Upper lobe of left lung (tissue), 6 donors: ENCODE measurements at places on chromosomes 3 and 15. TPM values are rescaled to one million over a fixed set of nuclear protein-coding genes. Genes with fewer than 3 reads are reported as not detected.

- H3K27me3 ChIP-seq, result no peaks in the 10 kb centered on the region
- peak overlapping the region; percentile 80 for H3K27ac ChIP-seq
- peak; percentile 90 for DNase-seq
- no peaks in the 10 kb centered on the region for H3K36me3 ChIP-seq
- peaks cover 26% of the 10 kb centered on the region for H3K4me1 ChIP-seq
Measured at GRCh38 chr15:100919481-100920405, 586 bp downstream of the LRRK1 start.

DNA sequence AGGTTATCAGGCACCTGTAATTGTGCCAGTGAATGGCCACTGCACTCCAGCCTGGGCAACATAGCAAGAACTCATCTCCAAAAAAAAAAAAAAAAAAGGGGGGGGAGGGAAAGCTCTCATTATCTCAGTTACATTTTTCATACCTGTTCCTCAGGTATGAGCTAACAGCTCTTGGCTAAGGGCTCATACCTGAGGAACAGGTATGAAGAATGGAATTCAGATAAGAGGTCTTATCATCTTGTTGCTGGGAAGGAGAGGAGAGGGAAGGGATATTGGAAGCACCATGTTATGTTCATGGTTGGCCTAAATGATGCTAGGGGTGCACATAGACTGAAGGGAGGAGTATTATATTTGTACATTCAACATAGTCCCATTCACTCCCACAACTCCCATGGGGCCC lies 2.6 kb downstream of the SLC15A2 start:
- H3K4me1 ChIP-seq, result peaks cover 13% of the 10 kb centered on the region
- no peak overlapping the region for H3K4me3 ChIP-seq
- DNase-seq, result no peak

GRCh38 chr3:194779729-194780224 lies 94.1 kb downstream of the FAM43A start:
- no peak for DNase-seq
- H3K36me3 ChIP-seq, result no peaks in the 10 kb centered on the region
- H3K27me3 ChIP-seq, result no peaks in the 10 kb centered on the region
- no peak overlapping the region for H3K27ac ChIP-seq
- no peak overlapping the region for H3K4me3 ChIP-seq

GRCh38 chr15:44813231-44813630 lies 76.9 kb downstream of the TRIM69 start:
- no peaks in the 10 kb centered on the region for H3K27me3 ChIP-seq
- no peaks in the 10 kb centered on the region for H3K4me1 ChIP-seq
- H3K27ac ChIP-seq, result no peak overlapping the region

- H3K27me3 ChIP-seq, result no peaks in the 10 kb centered on the region
- H3K4me3 ChIP-seq, result no peak overlapping the region
Measured at GRCh38 chr3:196339493-196340254, 1.5 kb upstream of the TM4SF19 start.

DNA sequence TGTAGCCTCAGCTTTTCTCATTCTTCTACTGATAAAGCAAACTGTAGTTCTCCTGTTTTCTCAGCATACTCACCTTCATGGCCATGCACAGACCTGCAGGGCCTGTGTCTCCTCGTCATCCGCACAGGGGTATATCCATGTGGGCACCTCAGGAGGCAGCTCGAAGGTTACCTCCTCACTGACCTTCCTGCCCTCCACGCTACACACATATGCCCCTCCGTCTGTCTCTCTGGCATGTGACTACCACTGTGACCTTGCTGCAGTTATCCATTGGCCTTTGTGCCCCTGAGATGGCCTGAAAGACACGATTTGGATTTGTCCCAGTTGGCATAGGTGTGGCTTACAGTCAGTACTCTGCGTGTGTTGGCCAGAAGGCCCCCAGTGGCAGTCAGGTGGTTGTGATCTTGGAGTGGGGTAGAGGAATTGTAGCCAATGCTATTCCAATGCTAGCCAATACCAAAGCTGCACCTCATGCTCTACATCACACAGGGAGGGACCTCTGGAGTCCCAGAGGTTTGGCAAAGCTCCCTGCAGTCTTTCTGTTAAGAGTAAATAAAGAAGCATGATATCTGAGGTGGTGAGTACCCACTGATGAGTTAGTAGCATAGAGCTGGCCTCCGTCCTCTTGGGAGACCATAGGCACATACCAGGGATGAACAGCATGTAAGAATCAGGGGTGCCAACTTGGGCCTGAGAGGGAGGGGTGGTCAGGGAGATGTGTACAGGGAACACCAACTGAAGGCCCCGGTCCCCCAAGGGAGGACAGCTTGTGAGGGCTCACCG lies 143.4 kb downstream of the EEFSEC start:
- no peak overlapping the region for H3K4me3 ChIP-seq
- no peaks in the 10 kb centered on the region for H3K4me1 ChIP-seq
- H3K27ac ChIP-seq, result no peak overlapping the region
- no peak for DNase-seq
- no peaks in the 10 kb centered on the region for H3K27me3 ChIP-seq
- H3K36me3 ChIP-seq, result no peaks in the 10 kb centered on the region

The TMCO5A gene
- total RNA-seq, result not detected

DNA sequence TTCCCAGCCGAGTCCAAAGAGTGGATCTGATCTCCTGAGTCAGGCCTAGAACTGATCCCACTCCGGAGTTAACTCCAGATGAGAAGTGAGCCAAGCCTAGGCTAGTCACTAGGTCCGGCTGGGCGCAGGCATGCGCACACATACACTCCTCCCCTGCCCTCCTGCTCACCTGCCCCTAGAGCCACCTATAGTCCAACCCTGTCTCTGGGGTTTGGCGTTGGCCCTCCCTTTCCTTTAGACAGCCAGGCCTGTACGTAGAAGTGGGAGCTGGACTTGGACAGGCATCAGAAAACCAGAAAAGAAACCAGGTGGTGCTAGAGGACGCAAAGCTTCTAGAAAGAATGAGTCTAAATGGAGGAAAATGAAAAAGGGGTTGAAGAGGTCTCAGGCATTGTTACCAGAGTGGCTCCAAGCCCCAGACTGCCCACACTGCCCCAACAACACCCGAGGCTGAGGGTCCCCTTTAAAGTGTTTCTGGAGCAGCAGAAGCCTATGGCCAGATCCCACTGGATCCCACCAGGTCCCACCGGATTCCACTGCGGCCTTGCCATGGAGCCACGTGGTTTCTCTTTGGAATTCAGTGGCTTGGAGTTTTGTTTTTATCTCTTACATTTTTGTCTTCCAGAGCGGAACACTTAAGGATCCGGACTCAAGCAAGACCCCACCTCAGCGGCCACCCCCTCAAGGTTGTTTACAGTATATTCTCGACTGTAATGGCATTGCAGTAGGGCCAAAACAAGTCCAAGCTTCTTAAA lies 24.2 kb upstream of the TIMP4 start:
- no peaks in the 10 kb centered on the region for H3K27me3 ChIP-seq
- peaks cover 20% of the 10 kb centered on the region for H3K4me1 ChIP-seq
- DNase-seq, result no peak
- no peak overlapping the region for H3K27ac ChIP-seq
- no peaks in the 10 kb centered on the region for H3K36me3 ChIP-seq
- no peak overlapping the region for H3K4me3 ChIP-seq

DNA sequence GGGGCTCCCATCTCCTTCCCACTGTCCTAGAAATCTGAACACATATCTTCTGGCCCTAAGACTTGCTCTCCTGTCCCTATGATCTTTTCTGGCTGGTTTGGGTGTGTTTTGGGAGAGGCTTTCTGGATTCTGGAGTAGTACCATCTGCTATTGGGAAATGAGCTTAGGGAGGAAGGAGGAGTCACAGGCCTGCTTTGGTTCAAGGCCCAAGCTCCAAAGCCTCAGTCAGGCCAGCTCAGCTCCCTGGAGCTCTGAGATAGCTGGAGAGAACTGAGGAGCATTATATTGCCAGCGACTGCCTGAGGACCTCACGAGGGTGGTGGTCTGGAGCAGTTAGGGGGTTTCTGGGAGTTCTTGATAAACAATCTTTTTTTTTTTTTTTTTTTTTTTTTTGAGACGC lies 18.7 kb downstream of the RASGRF1 start:
- H3K4me1 ChIP-seq, result no peaks in the 10 kb centered on the region
- no peak overlapping the region for H3K27ac ChIP-seq
- no peak overlapping the region for H3K4me3 ChIP-seq
- no peaks in the 10 kb centered on the region for H3K36me3 ChIP-seq
- H3K27me3 ChIP-seq, result no peaks in the 10 kb centered on the region

DNA sequence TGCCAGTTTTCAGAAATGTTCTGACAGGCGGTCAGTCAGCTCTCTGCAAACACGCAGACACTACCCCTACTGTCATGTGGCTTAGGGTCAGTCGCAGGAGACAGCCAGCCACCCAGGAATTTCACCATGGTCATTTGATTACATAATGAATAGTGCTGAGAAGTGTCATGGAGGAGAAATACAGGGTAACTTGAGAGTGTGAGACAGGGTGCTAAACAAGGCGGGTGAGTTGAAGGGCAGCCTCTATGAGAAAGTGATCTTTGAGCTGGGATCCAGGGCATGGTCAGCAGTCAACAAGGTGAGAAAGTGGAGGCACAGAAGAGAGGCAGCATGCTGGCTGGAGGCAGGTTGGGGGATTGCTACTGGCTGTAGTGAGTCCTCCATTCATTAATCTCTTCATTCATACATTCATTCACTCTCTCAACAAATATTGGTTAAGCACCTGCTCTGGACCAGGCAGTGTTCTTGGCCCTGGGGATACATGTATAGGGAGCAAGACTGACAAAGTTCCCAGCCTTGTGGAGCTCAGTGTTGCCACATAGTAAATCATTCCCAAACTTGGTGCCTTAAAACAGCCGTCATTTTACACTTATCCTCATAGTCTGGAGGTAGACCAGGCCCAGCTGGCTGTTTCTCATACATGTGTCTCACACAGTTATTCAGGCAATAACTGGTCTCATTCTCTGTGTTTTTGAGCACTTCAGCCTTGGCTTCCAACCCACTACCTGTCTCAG lies 14.8 kb downstream of the PXYLP1 start:
- H3K36me3 ChIP-seq, result no peaks in the 10 kb centered on the region
- DNase-seq, result no peak
- no peak overlapping the region for H3K27ac ChIP-seq
- no peaks in the 10 kb centered on the region for H3K4me1 ChIP-seq
- H3K27me3 ChIP-seq, result no peaks in the 10 kb centered on the region

The PAK2 gene
- 24.7 TPM for total RNA-seq

DNA sequence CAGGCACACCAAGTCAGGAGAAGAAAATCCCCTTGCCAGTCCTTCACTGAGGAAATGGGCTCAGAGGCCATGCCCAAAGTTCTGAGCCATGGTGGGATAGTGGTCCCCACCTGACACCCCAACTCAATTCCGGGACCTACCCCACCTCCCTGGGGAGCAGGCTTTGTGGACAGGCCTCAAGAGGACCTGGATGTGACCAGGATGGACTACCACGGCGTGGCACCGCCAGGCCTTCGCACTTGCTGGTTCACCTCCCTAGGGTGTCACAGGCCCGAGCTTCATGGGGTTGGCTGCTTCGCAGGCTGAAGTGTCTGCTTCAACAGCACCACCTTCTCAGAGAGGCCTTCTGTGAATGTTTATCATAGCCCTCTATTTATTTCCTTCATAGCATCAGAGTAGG lies 31.7 kb downstream of the POC1A start:
- peak overlapping the region; percentile 73 for H3K27ac ChIP-seq
- no peaks in the 10 kb centered on the region for H3K27me3 ChIP-seq
- DNase-seq, result peak; percentile 59
- H3K36me3 ChIP-seq, result no peaks in the 10 kb centered on the region

DNA sequence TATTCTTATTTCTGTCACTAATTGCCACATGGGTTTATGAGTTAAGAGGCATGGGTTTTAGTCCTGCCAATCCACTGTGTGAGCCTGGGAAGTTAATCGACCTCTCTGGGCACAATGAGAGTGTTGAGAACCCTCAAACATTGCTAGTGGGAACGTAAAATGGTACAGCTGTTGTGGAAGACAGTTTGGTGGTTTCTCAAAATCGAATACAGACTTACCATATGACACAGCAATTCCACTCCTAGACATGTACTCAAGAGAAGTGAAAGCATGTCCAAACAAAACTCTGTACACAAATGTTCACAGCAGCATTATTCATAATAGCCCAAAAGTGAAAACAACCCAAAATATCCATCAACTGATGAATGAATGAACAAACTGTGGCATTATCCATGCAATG lies 5.7 kb upstream of the GNB5 start:
- no peak for DNase-seq
- H3K4me1 ChIP-seq, result no peaks in the 10 kb centered on the region
- no peaks in the 10 kb centered on the region for H3K27me3 ChIP-seq
- H3K4me3 ChIP-seq, result no peak overlapping the region
- no peak overlapping the region for H3K27ac ChIP-seq

The PLAAT1 gene
- total RNA-seq, result not detected

- no peak overlapping the region for H3K4me3 ChIP-seq
- no peak overlapping the region for H3K27ac ChIP-seq
- no peaks in the 10 kb centered on the region for H3K36me3 ChIP-seq
- no peak for DNase-seq
- H3K27me3 ChIP-seq, result no peaks in the 10 kb centered on the region
- H3K4me1 ChIP-seq, result peaks cover 13% of the 10 kb centered on the region
Measured at GRCh38 chr3:108415661-108416060, 94.7 kb downstream of the MYH15 start.

- peak overlapping the region; percentile 19 for H3K27ac ChIP-seq
- H3K4me3 ChIP-seq, result no peak overlapping the region
- no peaks in the 10 kb centered on the region for H3K4me1 ChIP-seq
- H3K27me3 ChIP-seq, result no peaks in the 10 kb centered on the region
- DNase-seq, result no peak
- H3K36me3 ChIP-seq, result no peaks in the 10 kb centered on the region
Measured at GRCh38 chr15:49075881-49076280, 29.6 kb upstream of the SECISBP2L start.

- DNase-seq, result no peak
- no peaks in the 10 kb centered on the region for H3K36me3 ChIP-seq
- peak overlapping the region; percentile 63 for H3K4me3 ChIP-seq
Measured at GRCh38 chr3:120451272-120451761, 525 bp upstream of the FSTL1 start.

DNA sequence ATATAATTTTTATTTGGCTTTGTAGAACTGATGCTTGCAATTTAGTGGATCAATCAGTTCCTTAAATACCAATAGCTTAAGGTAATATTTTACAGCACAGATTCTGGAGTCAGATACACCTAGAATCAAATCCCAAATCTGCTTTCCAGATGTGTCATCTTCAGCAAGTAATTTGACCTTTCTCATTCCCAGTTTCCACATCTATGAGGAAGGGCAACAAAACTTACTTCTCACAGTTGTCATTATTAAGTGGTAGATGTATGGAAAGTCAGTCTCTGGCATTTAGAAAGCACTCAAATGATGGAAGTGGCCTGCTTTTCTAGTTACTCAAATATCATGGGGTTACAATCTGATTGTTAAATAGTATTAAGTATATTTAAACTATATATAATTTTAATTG lies 767.0 kb downstream of the CADM2 start:
- H3K27ac ChIP-seq, result no peak overlapping the region
- no peaks in the 10 kb centered on the region for H3K4me1 ChIP-seq
- no peak for DNase-seq

GRCh38 chr15:39887832-39888231 lies 32.2 kb downstream of the GPR176 start:
- H3K4me3 ChIP-seq, result no peak overlapping the region
- H3K27ac ChIP-seq, result no peak overlapping the region
- DNase-seq, result no peak
- H3K27me3 ChIP-seq, result no peaks in the 10 kb centered on the region
- H3K4me1 ChIP-seq, result peaks cover 9% of the 10 kb centered on the region

- no peaks in the 10 kb centered on the region for H3K27me3 ChIP-seq
- H3K27ac ChIP-seq, result no peak overlapping the region
- H3K4me1 ChIP-seq, result no peaks in the 10 kb centered on the region
- H3K36me3 ChIP-seq, result no peaks in the 10 kb centered on the region
- no peak for DNase-seq
Measured at GRCh38 chr3:143326983-143327778, 207.6 kb downstream of the CHST2 start.

GRCh38 chr15:60793656-60794055 lies 314.7 kb upstream of the ICE2 start:
- H3K4me3 ChIP-seq, result no peak overlapping the region
- no peak overlapping the region for H3K27ac ChIP-seq
- no peaks in the 10 kb centered on the region for H3K27me3 ChIP-seq
- no peak for DNase-seq
- H3K4me1 ChIP-seq, result no peaks in the 10 kb centered on the region

The TM4SF18 gene
- total RNA-seq, result 3.9 TPM
